ENCODE measurements at places on chromosomes 5 and 9. TPM values are rescaled to one million over a fixed set of nuclear protein-coding genes. Genes with fewer than 3 reads are reported as not detected.
A peak's percentile ranks its signal among the peaks of the same experiment; 100 is the strongest.

The PCDHA4 gene
- total RNA-seq: 1.1 TPM

DNA sequence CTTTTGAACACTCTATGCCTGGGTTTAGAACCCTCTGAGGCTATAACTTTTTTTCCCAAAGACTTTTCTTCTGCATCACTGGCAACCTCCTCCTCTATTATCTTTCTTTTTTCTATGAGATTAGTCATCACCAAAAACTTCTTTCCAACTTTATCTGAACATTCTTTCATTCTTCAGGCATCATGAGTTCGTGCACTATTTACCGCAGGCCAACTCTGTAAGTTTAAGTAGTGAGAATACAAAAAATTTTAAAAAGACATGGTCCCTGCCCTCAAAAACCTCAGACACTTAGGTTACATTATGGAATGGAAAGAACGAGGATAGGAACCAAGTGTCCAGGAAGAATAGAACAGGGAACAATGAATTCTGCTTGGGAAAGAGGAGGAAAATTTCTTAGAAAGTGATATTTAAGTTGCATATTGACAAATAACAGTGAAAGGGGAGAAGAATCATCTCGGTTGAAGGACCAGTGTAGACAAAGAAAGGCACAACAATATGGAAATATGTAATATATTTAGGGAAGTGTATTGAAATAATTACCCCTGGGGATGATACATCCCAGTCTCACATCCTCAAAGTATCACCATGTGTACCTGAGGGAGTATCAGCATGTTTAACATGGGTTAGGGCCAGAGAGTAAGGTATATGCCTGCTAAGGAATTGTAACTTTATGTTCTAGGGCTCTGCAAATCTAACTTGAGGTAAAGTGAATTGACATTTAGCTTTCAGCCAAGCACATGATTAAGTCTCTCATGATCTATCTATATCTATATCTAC, 196.5 kb upstream of the NREP start:
- DNase-seq: no peak

DNA sequence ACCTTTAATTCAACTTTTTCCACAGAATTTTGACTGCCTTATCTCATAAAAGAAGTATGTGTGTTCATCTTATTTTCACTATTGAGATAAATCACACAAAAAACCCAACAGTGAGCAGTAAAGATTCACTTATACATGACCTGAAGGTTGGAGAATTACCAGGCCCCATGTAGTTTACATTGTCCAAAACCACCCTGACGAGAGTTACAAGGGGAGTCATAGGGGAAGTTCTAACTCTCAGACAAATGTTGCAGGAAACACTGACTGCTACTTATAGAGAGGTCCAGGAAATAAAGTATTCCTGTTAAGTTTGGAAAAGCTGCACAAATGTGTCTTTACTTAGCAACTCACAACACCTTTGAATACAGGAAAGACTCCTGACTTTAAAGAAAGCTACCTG, 14.1 kb downstream of the SPATA9 start:
- DNase-seq: no peak

DNA sequence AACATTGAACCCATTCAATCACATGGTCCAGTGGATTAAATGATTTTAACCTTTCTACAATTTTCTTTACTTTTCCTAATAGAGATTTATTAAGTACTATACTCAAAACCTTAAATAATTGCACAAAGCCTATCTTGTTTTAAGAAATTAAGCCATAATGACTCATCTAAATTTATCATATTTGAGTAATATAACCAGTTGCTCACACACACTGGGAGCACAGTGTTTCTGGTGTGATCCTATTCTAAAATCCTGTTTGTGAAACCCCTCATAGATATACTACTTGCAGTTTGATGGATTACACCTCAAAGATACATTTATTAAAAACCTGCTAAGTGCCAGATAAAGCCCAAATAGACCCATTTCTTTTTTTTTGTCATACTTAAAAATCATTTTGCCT, 668.3 kb upstream of the CDH18 start:
- DNase-seq: no peak

The SH2D3C gene
- 4.7 TPM for total RNA-seq

DNA sequence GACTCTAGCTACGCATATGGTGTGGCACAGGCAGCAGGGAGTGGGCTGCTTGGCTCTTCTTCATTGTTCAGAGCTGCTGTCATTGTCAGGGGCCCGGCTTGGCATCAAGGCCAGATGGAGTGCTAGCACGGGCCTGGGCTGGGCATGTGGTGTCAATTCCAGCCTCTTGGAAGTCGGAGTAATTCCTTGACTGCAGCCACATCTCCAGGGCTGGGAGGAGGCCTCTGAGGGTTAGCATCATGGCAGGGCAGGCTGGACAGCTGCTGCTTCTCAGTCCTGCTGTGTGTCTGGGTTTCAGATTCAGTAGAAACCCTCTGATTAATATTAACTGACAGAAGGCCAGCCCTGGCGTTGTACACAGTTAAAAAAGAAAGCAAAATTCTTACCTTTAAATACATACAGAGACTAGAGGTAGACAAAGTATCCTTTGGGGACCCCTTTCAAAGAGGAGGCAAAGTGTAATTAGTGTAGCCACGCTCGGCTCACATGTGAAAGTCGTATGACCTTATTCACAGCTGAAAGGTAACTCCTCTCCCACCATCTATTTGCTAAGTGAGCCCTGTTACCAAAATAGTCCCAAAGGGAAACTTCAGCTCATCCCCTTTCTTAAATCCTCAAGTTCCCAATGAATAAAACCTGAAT, 126.4 kb downstream of the DOCK2 start:
- DNase-seq: no peak

DNA sequence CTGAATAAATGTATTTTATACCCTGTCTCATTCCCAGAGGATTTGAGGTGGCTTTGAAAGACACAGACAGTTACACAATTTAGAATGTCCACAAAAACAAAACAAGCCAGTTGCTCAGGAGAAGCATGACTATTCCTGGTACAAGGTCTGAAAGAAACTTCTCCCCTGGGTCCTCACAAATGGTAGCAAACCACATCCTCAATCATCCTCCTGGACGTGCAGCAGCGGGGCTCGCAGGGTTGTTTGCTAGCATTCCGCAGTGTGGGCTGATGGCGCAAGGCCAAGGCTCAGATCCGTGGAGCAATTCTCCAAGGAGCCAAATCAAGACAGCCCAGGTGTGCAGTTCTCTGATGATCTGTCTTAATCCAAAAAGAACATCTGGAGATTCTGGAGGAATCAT, 210.3 kb downstream of the ACTL7B start:
- no peak for DNase-seq

DNA sequence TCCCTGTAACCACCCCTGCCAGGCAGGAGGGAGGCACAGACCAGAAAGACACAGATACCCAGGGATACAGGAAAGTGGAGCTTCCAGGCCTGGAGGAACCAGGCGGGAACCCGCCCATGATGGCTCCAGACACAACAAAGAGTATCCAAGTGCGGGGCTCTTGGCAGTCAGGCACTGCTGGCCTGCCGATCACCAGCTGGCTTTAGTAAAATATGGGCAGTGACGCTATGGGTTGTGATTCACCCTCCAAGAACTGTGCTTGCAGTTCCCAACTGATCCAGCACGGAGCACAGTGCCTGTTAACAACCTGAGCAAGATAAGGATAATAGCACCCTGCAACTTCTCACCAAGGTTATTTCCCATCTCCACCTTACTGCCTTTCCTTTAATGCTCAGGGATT, 463.3 kb downstream of the IRX1 start:
- no peak for DNase-seq

The SLC4A9 gene
- total RNA-seq: not detected

DNA sequence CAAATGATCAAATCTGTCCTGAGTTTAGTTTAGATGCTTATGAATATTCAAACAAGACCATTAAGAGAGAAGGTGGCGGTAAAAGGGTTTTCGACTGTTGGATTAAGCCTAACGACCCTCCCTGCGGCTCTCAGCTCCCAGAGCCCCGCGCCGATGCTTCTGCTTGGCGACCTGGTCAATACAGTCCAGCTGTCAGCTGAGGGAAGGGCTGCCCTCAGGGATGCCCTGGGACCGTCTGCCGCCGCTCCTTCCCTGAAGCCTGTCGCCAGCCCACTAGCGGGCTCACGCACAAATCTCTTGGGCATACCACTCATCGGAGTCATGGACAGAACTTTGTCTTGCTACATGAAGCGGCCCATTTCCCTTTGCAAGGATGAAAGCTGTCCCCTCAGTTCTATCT, 136.6 kb upstream of the RAPGEF1 start:
- DNase-seq: no peak

- DNase-seq: no peak
Measured at GRCh38 chr9:13143281-13143680, 136.2 kb downstream of the MPDZ start.

The NEUROG1 gene
- total RNA-seq: not detected

- no peak for DNase-seq
Measured at GRCh38 chr9:1768561-1768960, 246.6 kb upstream of the SMARCA2 start.

- no peak for DNase-seq
Measured at GRCh38 chr9:3191715-3192114, 334.1 kb downstream of the RFX3 start.

DNA sequence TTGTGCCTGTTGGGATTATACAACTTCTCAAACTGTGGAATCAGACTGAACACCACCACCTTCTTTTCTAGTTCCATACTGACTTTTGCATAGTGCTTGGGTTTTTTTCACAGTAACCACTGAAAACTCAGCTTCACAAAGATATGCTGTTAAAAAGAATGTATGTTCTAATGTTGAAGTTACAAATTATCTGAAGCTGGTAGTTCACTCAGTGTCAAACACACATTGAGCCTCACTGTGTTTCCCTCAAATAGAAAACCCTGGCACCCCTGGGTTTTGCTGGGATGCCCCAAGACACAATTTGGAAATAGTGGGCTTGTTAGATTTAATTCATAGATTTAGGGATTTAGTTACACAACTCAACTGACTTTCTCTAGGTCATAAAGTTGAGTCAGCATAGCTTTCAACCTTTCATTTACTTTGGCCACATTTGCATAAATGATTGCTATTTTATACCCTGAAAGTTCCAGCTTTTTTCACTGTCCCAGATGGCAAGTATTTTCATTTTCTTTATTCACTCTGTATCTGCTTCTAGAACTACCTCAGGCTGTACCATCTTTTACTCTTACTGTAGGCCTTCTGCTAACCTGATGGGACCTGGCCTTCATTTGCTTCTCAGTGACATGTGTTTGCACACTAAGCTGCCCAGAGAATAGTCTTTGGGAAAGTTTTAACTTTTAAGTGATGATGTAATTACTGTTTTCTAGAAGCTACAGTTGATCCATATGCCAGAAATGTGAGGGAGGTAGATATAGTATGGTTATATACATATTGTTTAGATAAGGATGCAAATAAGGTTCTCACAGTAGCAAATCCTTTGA, 115.1 kb downstream of the CDC42SE2 start:
- DNase-seq: no peak

DNA sequence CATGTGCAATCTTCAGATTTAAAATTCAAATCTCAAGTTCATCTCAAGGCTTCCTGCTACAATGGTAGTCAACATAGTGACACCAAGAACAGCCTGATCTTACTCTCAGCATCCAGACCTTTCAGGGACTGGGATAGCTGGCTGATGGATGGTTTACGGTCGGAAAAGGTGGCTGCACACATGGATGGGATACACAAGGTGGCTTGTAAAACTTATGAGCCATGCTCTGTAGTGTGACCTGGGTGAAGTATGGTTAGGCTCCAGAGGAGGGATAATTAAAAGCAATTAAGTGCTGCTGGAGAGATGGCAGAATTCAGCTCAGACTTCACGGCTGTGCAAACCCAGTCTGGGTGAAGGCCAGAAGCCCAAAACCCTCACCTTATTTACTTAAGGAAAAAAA, 379.5 kb downstream of the NFIB start:
- DNase-seq: no peak

DNA sequence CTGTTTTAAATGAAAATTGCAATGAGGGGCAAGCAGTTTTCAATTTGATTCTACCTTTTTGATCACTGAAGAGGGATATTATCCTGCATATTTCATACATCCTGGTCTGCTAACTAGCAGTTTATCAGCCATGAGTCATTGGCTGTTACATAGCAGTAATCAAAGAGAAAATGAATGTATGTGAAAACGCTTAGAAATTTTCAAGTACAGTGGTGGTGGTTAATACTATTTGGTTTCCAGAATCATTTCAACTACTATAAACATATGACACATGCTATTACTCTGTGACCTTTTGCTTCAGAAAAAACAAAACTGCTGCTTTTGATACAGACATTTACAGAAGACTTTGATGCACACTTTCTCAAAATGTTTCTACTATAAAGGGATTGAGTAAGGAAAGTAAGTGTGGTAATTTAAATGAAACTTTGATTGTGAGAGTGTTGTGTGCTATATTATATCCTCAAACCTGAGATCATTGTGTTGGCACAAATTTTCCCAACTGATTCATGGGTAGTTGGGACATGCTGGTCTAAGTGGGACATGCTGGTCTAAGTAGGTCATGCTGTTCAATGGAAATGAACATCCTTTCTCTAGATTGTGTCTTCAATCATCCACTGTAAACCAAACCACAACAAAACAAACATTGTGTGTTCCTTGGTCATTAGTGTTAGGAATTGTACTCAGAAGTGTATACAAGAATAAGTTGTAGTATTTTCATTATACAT, 5.1 kb downstream of the RNF14 start:
- DNase-seq: no peak

DNA sequence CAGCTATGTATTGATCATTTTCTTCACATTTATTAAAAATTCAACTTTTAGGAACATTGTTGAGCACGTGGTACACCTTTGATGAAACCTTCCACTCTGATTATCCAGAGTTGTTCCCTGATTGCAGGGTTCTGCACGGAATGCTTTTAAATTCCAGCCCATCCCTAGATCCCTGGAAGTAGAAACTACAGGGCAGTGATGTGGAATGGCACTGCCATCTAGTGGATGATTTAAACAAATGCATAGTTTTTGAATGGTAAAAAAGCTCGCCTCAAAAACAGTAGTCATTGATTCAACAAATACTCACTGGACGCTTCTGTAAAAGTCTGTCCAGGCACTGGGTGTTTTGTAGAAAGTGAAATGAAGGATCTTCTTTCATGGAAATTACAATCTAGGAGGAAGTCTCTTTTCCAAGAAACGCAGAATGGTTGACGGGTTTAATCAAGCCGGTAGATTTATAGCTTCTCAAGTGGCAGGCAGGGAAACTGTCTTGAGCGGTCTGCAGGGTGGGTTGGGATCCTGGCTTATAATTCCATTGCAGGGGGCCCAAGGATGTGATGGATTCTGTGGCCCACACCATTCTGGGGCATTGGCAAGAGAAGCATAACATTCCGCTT, 118.4 kb downstream of the ARHGAP26 start:
- DNase-seq: no peak

GRCh38 chr9:128635266-128636023, 21.2 kb downstream of the DYNC2I2 start:
- peak; percentile 92 for DNase-seq

DNA sequence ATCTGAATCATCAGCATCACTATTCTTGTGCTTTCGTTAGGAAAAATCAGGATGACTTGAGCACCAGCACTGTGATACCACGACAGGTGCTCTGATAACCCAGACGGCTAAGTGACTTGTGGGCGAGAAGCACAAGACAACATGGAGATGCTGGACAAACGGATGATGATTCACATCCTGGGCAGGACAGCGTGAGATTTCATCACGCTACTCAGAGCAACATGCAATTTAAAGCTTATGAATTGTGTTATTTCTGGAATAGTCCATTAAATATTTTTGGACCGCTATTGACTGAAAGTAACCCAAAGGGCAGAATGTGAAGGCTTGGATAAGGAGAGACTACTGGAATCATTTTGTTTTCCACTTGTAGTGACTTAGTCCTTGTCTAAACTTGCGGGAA, 114.8 kb upstream of the DAPK1 start:
- DNase-seq: no peak

- no peak for DNase-seq
Measured at GRCh38 chr5:113047733-113048652, 71.4 kb downstream of the DCP2 start.

All from sigmoid colon (tissue), 7 donors.